Muscle of leg (tissue), 16 donors: ENCODE measurements at places on chromosomes 11 and 22. TPM values are rescaled to one million over a fixed set of nuclear protein-coding genes. Genes with fewer than 3 reads are reported as not detected.

GRCh38 chr11:34988294-34989255, 72.2 kb downstream of the PDHX start:
- peaks cover 10% of the 10 kb centered on the region for H3K36me3 ChIP-seq
- H3K27ac ChIP-seq: no peak overlapping the region
- no peak for DNase-seq
- no peaks in the 10 kb centered on the region for H3K27me3 ChIP-seq

GRCh38 chr11:116641561-116642045, 131.2 kb downstream of the BUD13 start:
- no peaks in the 10 kb centered on the region for H3K4me1 ChIP-seq
- H3K27ac ChIP-seq: no peak overlapping the region
- DNase-seq: peak; percentile 4

C11orf42 gene
- polyA plus RNA-seq: 0.18 TPM

DNA sequence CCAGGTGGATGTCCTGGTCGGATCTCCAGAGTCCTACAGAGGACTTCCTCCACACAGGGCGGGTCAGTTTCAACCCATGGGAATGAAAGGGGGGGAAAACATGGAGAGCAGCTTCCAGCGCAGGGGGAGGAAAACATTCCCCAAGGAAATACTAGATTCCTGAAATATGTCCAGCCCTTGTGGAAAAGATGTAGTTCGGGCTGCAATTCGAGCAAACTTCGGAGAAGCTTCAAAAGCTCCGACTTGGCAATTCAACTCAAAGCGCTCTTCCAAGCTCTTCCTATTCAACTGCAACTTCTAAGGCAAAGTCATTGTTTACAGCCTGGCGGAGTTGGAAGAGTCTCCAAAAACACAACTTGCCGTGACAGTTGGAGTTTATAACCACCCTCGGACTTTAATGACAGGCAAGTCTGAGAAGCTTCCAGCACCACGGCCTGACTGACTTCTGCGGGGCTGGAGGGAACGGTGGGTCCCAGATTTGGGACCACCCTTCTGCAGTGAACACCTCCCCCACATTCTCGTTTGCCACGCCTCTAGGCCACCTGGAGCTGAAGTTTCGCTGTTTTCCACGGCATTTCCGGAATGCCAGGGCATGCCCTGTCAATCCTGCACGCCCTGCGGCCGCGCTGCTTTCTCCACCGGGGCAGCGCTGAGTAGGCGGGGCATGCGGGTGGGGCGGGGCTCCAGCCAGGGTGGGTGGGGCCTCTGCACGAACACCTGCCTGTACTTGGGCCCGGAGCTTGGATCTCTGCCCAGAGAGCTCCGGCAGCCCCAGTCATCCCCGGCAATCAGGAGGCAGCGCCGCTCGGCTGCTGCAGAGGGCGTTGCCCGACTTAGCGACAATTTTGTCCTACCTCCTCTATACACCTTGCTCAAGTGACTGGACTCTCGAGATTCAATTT, 49.0 kb upstream of the BIRC3 start:
- peaks cover 10% of the 10 kb centered on the region for H3K4me1 ChIP-seq
- H3K27me3 ChIP-seq: peaks cover 5% of the 10 kb centered on the region
- H3K4me3 ChIP-seq: peak overlapping the region; percentile 37
- peak; percentile 86 for DNase-seq
- peak overlapping the region; percentile 9 for H3K27ac ChIP-seq

DNA sequence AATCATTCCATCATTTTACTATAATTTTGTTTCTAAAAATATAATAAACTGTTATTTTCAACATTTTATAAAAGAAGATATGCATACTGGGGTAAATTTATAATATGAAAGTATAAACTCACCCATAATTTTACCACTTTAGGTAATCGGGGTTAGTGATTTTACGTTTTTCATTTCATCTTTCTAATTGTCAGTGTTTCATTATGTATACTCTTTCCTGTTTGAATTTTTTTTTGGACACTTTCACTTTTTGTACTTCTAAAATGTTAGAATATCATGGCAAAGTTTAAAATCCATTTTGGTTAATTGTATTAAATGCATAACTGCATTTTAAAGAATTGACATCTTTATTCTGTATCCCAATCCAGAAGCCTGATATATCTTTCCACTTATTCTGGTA, 115.8 kb downstream of the METTL15 start:
- H3K27me3 ChIP-seq: no peaks in the 10 kb centered on the region
- H3K4me1 ChIP-seq: no peaks in the 10 kb centered on the region
- H3K36me3 ChIP-seq: no peaks in the 10 kb centered on the region
- DNase-seq: no peak
- H3K4me3 ChIP-seq: no peak overlapping the region

DNA sequence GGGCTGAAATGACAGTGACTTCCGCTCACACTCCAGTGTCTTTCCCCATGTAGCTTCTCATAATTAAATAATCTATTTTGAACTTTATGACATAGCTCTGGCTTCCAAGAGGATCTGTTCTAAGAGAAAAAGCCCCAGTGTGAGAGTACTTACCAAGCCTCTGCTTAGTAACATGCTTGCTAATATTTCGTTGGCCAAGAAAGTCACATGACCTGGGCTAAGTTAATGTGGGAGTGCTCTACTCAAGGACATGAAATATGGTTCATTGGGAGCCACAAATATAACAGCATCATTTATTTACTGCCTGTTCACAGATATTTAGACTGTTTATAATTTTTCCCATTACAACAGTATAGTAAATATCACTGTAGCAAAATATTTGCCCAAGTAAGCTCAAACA, 42.5 kb downstream of the CCDC73 start:
- H3K4me3 ChIP-seq: no peak overlapping the region

DNA sequence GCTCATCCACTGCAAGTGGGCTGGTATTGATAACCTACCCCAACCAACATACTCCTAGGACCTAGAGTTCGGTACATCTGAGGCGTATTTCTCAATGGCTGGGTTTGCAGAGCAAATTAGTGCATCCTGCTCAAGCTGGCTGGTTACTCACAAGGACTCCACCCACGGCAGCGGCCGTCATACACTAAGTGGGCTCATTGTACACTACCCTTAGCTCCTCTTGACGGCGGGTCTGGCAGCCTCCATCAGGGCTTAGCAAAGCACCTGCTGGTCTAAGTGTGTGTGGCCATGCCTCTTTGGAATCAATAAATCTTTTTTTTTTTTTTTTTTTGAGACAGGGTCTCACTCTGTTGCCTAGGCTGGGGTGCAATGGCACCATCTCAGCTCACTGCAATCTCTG, 20.2 kb upstream of the KCNJ11 start:
- DNase-seq: no peak
- H3K27ac ChIP-seq: no peak overlapping the region
- H3K4me3 ChIP-seq: no peak overlapping the region
- H3K27me3 ChIP-seq: peaks cover 2% of the 10 kb centered on the region
- H3K4me1 ChIP-seq: peaks cover 17% of the 10 kb centered on the region

- no peak overlapping the region for H3K27ac ChIP-seq
- no peak overlapping the region for H3K4me3 ChIP-seq
- no peaks in the 10 kb centered on the region for H3K4me1 ChIP-seq
- no peaks in the 10 kb centered on the region for H3K27me3 ChIP-seq
Observed at GRCh38 chr11:121500275-121500674, 47.5 kb upstream of the SORL1-AS1 start.
